ENCODE measurements at places on chromosomes 3 and 15.

- no peak for DNase-seq
Measured at GRCh38 chr3:23038471-23038870, 164.7 kb upstream of the UBE2E2 start.

GRCh38 chr3:38998086-38998485 is 53.7 kb downstream of the SCN11A start:
- DNase-seq: no peak

DNA sequence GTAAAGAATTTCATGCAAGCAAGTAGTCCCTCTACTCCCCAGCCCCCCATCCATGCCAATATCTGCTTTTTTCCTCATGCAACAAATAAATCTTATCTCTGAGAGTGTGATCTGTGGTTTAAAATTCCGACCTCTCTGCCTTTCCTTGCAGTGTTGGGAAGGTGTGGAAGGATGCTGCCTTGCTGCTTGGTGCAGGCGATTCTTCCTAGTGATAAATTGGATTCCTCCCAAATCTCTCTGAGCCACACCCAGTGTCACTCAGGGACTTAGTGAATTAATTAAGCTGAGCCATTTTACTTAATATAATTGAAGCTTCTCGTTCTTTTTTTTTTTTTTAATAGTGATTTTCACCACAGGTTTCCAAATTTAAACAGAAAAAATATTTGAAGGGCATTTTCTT is 3.4 kb downstream of the GAP43 start:
- DNase-seq: no peak

DNA sequence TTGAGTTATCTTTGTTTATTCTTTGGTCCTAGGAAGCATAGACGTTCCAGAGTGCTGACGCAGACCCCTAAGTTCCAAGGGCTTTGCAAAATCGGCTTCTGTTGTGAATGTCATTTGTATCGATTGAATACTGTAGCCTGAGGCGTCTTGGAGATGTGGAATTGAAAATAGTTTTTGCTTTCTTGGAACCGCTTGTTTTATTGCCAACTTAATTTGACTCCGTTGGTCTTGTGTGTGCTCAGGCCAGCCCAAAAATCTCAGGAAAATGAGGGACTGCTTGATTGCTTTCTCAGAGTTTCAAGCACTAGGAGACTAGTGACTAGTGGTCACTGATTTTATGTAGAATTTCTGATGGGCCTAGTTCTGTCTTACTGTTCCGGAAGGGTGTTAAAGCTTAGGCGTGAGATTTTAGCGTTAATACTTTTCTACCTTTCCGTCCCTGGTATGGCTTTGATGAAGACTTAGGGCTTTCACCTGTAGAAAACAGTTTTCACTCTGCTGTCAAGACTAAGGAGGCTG is 263 bp upstream of the UTS2B start:
- DNase-seq: no peak

GRCh38 chr3:106371971-106372805 is 503.4 kb upstream of the CBLB start:
- DNase-seq: no peak

GRCh38 chr3:119237299-119237698 is 3.4 kb downstream of the B4GALT4 start:
- no peak for DNase-seq

- DNase-seq: no peak
Measured at GRCh38 chr3:15948388-15948787, 150.6 kb upstream of the ANKRD28 start.

DNA sequence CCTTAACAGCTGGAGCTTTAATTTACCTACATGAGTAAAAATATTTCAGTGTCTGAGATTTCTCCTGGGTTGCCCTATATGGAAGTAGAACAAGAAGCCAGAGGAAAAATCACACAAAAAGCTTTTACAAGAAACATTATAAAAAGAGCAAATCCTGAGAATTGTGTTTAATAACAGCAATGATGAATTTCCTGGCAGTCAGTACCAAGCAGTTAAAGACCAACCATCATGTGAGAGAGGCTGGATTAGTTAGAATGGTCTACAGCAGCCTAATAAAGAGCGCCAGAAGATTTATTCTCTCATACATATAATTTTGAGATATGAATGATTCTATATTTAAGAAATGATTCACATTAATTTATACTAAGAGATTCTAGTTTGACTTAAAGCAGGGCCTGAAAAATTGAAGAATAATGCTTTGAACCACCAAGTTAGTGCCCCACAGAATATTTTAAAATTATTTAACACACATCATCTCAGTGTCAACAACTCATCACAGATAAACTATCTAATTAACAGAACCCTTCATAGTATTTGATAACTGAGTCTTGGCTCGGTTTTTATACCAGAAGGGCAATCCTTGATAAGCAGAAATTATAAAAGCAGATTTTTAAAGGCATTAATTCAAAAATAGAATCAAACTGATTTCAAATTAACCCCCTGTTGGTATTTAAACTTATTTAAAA is 59.9 kb upstream of the DPH6 start:
- no peak for DNase-seq

GRCh38 chr15:98164571-98164970 is 204.1 kb downstream of the ARRDC4 start:
- DNase-seq: no peak

- DNase-seq: no peak
Measured at GRCh38 chr15:91263632-91264531, 163.8 kb downstream of the SV2B start.

GRCh38 chr3:53224536-53224935 is 31.3 kb downstream of the TKT start:
- DNase-seq: no peak

- no peak for DNase-seq
Measured at GRCh38 chr3:104903064-104903463, 463.6 kb upstream of the ALCAM start.

GRCh38 chr3:50602595-50603191 is 8.9 kb downstream of the CISH start:
- no peak for DNase-seq

Data from stimulated activated CD8-positive, alpha-beta memory T cell treated with anti-CD3 and anti-CD28 coated beads, Interleukin-4, amount 100 ng/mL, for 4 hours (primary cell).